ENCODE measurements at places on chromosomes 5 and 9.

GRCh38 chr9:123407217-123407851, 51.3 kb downstream of the CRB2 start:
- no peak for DNase-seq

DNA sequence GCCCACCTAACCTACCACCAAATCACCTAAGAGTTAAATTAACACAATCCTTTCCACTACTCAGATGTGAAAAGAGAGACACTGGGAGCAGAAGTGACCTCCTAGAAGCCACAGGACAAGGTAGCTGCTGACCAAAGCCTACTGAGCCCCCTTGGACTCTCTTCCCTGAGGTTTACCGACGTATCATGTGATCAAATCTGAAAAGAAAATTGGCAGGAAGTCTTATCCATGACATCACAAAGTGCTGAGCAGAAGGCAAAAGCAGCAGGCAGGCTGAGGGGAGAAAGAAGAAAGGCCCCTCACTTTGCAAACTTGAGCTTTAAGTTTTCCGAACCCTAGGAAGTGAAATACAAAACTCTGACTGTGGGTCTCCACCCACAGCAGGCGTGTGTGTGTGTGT, 11.1 kb downstream of the PRELID2 start:
- no peak for DNase-seq

- no peak for DNase-seq
Measured at GRCh38 chr9:88488166-88488565, 46.8 kb upstream of the NXNL2 start.

DNA sequence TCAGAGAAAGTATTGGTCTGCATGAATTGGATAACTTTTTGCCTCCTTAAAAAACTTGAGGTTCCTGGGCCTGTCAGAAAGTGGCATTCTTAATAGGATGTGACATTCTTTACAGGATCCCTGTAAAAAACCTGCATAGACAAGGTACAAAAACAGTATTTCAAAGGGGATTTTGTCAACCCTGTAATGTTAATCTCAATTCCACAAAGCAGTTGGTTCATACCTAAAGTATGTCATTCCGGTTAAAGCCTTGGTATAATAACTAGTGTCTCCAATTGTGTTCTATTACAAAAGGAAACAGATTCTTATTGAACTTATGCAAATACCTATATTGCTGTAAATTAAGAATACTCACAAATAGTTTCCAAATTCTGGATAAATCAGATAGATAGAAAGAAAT, 169.7 kb downstream of the CDH10 start:
- DNase-seq: no peak

DNA sequence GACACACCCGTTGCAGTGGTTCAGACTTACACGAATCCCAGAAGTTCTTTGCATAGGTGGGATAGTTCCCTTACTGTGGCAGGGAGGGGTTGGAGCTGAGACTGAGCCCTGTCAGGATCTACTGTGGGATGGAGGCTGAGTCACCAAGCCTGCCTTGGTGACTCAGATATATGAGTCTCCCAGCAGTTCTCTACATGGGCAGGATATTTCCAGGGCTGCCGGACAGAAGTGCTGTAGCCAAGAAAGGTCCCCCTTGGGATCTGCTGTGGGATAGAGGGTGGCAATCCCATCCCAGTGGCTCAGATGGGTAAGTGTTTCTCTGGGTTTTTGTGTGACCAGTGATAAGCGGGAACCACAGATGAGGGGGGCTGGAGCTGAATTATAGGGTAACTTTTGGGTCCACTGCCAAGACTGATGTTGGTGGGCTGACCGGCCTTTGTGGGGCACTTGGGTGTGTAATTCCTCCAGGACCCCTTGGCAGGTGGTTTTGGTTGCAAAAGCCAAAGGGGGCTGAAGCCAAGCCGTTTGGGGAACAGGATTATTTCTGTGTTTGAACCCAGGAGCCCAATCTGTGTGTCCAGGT, 18.7 kb downstream of the XRCC4 start:
- no peak for DNase-seq

DNA sequence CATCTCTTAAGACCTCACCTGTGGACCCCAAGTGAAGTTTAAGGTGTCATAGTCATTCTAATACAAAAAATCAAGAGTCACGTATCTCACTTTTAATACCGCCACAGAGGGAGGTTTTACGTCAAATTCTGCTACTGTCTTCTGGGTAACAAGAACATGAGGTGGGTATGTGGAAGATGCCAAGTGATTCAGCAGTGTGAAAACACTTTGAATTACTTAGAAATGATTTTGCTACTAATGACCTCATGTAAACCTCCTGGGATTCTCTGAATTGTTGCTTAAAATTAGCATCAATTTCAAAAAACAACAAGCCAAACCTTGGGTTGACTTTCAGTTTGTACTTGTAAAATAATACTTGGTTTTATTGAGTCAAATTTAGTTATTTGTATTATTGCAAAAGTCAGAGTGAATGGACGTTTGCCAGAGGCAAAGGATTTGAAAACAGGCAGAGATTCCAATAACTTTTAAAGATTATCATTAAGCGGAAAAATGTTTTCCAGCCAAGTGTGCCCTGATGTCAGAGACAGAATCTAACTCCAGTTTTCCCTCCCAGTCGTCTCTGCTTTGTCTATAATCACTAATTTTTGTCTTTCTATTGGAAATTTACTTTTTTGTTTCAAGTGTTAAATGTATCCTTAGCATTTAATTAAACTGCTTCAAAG, 8.8 kb downstream of the DMRT2 start:
- no peak for DNase-seq
